ENCODE measurements at places on chromosomes 13 and 19.

GRCh38 chr13:27012482-27013197 is 159.0 kb downstream of the USP12 start:
- DNase-seq = no peak

- no peak for DNase-seq
Observed at GRCh38 chr13:104408733-104409132, 1342.5 kb upstream of the SLC10A2 start.

GRCh38 chr13:35699825-35700510 is 223.5 kb upstream of the MAB21L1 start:
- DNase-seq = no peak

DNA sequence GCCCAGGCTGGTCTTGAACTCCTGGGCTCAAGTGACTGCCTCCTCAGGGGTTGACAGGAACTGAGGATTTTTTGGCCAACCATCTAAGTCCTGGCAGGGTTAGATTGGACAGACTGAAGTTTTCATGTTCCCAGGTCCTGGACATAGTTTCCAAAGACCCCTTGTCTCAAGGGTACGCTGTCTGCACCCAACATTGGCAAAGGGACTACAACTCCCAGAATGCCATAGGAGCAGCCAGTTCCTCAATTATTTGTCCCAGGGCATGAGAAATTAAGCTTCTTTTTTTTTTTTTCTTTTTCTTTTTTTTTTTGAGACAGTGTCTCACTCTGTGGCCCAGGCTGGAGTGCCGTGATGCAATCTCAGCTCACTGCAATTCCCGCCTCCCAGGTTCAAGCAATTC is 6.9 kb downstream of the GYS1 start:
- no peak for DNase-seq

DNA sequence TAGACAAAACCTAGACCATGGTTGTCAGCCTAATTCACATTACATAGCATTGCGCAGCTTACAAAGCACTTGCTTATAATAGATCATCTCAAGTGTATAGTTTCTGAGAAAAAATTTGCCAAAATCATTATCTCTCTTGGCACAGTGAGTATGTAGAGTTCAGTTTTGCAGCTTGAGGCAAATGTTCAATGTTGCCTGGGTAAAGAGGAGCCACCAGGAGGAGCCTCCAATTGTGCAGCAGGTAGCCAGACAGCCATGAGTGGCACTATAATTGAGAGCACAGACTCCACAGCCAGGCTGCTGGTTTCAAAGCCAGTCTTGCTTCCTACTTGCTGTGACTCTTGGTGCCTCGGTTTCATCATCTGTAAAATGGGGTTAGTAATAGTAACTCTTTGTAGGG is 24.0 kb upstream of the OLFM4 start:
- DNase-seq = no peak

DNA sequence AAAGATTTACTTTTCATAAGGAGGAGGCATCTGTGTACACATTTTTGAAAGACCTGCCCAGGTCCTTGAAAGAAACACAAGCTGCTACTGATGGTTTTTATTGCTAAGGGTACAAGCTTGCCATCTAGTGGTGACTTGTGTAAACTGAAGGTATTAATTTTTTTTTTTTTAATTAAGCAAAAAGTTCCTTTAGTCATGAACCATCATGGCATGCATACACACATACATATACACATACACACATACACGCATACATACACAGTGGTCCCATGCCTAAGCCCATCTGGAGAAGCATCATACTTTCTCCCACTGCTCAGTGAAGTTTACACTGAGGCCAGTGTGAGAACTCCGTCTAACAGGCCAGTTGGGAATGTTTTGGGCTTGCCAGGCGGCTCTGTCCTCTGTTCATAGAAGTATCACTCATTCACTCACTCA is 312.5 kb downstream of the DCLK1 start:
- no peak for DNase-seq

GRCh38 chr13:61874970-61875579 is 459.4 kb upstream of the PCDH20 start:
- no peak for DNase-seq

Measured in stimulated activated CD8-positive, alpha-beta memory T cell treated with anti-CD3 and anti-CD28 coated beads, Interleukin-15, amount 100 ng/mL, for 24 hours (primary cell).